ENCODE measurements at places on chromosomes 12 and 14.

DNA sequence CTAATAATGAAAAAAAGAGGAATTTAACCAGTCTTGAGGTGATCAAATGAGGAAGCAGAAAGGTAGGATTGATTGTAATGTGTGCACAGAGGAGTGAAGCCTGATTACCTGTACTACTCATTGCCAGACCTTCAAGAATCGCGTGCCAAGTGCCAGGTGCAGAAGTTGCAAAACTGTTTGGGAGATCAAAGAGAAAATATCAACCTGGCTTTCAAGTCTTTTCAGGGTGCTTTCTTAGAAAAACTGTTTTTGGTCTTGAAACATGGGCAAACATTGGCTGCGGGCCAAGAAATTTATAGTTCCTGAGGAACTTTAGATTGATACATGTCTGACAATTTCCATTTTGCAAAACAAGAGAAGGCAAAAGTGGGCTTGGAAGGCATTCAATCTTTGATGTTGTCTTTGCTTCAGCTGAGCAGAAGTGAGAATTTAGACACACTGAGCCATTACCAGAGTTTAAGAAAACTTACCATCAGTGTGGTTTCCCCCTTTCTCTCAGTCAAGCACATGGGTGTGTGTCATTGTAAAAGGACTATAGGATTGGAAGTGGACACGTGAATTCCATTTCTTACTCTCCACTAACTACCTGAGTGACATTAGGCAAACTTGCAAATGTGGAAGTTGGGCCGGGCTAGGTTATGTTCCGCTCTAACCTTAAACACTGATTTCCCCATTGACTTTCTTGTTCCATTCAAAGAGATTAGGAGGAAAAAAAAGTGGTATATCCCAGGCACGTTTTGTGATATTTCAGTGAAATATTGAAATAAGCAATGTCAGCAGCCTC lies 486.2 kb downstream of the DIO2 start:
- DNase-seq = no peak

- DNase-seq = no peak
Observed at GRCh38 chr12:122216445-122216844, 9.4 kb downstream of the DIABLO start.

DNA sequence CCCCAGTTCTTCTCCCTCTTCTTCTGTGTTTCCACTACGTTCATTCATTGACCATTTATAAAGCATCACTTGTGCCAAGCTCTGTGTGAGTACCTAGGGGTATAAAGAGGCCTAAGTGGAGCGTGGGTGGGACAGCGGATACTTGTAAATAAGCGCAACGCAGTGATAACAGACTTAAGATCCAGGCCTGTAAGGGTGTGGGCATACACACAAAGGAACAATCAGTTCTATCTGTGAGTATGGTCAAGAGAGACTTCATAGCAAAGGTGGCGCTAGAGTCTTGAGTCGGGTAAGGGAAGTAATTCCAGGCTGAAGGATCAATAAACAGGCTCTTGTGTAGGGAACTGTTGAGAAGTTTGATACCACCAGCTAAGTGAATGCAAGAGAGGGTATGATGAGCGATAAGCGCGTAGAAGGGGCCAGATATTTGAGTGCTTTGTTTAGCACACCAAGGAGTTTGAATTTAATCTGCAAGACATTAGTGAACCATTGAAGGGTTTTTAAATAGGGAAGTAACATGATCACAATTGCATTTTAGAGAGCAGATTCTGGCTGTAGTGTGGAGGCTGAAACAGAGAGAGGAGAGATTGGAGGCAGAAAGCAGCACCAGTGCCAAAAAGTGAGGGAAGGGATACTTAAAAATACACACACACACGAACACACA lies 1.0 kb upstream of the GXYLT1 start:
- no peak for DNase-seq

DNA sequence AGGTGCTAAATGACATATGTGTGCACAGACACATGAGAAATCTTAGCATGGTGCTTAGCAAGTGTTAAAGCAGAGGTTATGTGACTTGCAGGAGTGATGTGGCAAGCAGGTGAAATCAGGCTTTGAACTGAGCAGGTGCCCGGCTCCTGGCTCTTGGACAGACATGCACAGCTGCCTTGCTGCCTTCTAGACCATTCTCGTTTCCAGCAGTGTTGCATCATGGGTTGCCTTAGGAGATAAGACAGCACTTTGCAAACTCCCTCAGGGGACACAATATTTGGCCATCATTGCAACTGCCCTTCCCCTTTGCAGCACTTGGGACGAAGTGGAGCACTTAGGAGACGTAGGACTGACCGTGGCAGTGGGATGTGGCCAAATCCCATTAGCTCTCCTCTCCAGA lies 17.2 kb upstream of the GSC start:
- DNase-seq = no peak

GRCh38 chr12:109959411-109960093 lies 36.6 kb downstream of the GIT2 start:
- no peak for DNase-seq

DNA sequence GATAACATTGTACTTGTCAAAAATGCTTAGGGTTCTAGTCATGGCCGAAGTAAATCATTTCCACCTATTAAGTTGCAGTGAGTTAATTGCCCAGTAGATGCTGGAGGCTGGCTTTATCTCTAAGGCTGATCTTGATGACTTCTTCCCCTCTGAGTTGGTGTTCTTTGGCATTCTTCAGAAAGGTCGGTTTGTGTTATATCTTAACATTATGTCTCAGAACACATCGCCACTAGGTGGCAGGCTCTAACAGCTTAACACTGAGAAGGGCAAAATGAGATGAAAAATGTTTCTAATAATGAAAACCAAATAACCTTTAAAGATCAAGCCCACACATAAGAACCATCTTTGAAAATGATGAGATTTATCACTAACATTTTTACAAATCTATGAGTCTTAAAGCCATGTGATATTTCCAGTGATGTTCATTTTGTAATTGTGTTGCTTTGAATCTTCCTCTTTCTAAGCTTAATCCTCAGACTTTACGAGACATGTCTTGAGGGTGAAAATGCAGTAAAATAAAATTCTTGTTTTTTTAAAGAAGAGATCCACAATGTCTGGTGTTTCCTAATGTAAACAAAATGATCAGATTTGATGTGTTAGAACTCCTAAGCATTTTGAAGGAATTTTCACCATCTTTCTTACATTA lies 28.6 kb downstream of the SUDS3 start:
- peak; percentile 72 for DNase-seq

GRCh38 chr12:71160585-71160984 lies 2.8 kb upstream of the TSPAN8 start:
- no peak for DNase-seq

DNA sequence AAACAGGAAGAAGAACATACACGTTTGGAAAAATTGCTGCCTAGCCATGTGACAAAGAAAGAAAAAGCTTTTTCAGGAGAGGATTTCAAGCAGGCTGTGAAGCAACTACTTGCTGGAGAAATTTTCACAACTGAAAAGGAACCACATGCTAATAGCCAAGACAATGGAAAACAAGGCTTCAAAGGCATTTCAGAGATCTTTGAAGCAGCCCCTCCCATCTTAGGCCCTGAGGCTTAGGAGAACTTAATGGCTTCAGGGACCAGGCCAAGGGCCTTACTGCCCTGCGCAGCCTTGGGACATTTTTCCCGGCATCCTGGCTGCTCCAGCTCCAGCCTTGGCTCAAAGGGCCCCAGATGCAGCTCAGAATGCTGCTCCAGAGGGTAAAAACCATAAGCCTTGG lies 255.9 kb upstream of the ARID2 start:
- DNase-seq = no peak

DNA sequence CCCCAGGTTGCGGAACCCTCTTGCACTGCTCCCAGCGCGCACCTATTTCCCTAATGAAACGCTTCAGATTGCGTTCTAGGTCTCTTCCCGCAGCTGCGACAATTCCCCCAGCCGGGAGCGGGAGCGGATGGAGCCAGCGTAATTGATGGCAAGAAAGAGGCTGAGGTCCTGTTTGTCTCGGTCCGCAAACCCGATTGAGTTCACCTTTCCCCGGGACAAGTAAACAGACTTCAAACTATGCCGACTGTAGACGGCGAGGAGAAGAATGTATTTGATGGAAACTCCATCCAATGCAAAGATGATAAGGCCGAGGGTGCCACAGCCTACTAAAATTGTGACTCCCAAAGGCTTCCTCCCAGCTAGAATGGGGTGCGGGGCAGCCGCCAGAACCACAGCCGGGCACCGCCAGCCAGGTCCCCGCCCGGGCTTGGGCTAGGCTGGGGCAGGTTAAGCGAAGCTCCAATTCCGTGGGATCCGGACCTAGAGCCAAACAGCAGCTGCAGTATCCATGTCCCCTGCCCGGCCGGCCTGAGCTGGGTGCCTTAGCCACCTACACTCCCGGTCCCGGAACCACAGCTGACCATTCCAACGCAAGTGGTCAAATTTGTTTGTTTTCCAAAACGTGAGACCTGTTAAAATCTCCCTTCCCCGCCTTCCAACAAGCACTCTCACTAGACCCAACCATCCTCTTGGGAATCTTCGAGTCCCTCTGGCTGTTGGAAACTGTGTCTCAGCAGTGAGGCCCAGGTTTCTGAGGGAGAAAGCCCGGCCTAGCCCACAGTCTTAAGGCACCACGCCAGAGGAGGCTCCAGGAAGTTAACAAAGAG lies 5.5 kb downstream of the NKX2-1 start:
- DNase-seq = no peak
